ENCODE measurements at places on chromosomes 11 and 22.

- DNase-seq: no peak
Observed at GRCh38 chr22:50092342-50092741, 2.5 kb downstream of the MOV10L1 start.

GRCh38 chr11:47842749-47843148 lies 5.4 kb downstream of the NUP160 start:
- no peak for DNase-seq

DNA sequence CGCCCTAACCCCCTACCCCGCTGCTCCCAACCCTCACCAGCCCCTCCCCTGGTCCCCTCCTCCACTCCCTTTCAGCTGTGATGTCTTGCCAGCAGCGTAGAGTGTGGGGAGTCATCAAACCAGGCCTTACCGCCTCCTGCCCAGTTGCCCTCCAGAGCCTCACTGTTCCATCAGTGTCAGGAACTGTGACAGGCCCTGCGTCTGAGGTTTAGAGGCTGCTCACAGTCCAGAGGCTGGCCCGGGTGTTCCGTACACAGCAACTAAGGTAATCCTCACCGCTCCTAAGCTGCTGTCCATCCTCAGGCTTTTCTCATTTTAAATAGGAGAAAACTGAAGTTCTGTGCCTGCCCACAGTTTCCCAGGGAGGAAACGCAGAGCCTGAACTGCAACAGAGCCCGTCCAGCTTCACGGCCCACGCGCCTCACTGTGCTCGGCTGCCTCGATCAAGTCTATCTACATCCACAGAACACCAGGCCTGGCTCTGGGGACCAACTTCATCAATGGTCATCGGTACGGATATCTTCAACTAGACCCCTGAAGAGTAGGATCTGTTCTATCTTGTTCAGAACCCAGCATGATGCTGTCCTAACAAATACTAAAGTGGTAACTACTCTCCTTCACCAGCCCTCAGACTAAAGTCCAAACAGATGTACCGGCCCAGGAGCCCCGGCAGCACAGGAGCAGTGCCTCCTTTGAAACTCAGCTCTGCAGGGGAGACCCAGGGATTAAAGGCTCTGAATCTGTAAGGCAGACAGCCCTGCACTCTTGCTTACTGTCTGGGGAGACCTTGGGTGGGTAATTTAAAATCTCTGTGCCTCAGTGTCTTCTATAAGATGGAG lies 10.3 kb downstream of the VPS37C start:
- no peak for DNase-seq

GRCh38 chr11:115924744-115925567 lies 420.7 kb upstream of the CADM1 start:
- DNase-seq: no peak

GRCh38 chr22:17114898-17115235 lies 6.3 kb downstream of the TMEM121B start:
- no peak for DNase-seq

- DNase-seq: no peak
Observed at GRCh38 chr22:26990503-26991189, 333.3 kb downstream of the MIAT start.

- DNase-seq: no peak
Observed at GRCh38 chr11:2269601-2270321, 627 bp downstream of the ASCL2 start.

DNA sequence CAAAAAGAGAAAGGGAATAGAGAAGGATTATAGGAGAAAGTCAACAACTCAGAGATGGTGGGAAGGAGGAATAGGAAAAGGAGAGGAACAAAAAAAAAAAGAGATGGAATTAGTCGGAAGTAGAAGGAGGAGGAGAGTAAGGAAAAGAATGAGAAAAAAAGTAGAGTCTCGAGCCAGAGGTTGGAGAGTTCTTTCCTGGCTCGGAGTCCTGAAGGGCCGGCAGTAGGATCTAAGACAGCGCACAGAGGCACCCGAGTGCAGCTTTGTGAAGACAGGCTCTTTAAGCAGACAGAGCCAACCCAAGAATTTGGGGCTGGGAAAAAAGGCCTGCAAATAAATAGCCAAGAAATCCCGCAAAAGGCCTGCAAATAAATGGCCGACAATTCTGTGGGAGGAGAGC lies 170.4 kb upstream of the CCDC90B start:
- no peak for DNase-seq

- no peak for DNase-seq
Observed at GRCh38 chr11:57126766-57127400, 54.9 kb upstream of the LRRC55 start.

- no peak for DNase-seq
Observed at GRCh38 chr11:75655605-75656004, 13.2 kb downstream of the MAP6 start.

GRCh38 chr11:82216927-82217570 lies 516.6 kb downstream of the FAM181B start:
- no peak for DNase-seq

DNA sequence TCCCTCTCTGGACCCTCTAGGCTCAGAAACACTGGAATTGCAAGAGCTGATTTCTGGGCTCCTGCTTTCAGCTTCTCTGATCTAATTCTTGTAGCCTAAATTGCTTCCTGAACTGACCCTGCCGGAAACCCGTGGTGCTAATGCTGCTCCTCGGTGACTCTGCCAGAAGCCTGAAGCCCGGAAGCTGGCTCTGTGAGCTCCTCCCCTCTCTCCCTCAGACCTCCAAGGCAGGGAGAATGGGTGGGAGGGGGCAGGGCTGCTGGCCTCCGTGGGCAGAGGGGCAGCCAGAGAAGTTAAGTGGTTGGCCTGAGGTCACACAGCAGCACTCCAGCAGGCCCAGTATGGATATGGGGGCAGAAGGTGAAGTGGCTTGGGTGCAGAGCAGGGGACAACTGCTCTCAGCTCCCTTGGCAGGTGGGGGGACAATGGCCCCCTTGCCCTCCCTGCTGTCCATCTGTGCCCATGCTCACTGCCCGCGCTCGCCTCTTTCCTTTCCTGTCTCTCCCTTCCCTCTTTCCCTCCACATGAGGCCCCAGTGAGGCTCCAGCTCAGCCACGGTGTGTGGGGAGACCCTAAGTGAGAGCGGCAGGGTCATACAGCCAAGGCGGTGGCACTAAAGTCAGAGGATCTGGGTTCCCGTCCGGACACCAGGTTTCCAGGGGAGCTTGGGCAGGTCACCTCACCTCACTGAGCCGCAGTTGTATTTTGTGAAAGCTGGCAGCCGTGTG lies 16.2 kb downstream of the CAPN5 start:
- no peak for DNase-seq

DNA sequence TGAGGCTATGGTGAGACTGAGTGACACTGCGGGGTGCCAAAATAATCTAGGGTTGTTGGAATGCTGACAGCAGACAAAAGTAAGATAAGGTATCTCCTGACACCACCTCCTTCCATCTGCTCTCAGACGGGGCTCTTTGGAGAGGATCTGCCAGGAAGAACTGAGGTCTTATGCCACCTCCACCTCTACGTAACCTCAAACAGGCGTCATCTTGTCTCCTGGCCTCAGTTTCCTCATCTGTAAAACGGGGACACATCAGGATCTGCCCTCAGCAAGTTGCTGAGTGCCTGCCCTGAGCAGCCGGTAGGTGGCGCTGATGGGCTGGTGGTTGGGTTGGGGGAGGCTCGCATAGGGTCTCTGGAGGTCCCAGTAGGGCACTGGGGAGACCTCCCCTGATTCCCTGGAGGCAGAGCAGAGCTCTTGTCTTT lies 1.7 kb upstream of the MYEOV start:
- no peak for DNase-seq

- no peak for DNase-seq
Observed at GRCh38 chr11:124307093-124307492, 6.7 kb downstream of the OR8D1 start.

DNA sequence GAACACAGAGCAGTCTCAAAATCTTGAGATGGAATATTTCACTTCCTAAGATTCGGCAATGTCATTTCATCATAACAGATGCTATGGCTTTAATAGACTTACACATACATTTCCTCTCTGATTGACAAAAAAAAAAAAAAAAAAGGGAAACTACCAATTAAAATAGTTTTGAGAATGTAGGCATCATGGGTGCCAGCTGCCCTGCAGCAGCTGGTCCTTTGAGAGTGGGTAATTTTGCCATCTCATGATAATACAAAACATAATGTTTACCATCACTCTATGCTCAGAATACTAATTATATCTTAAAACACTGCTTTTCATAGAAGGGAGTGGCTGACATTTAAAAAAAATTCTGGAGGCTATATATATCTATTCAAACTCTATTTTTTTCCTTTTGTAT lies 775.6 kb upstream of the CCDC90B start:
- DNase-seq: no peak

GRCh38 chr22:43946384-43946667 lies 8.9 kb upstream of the SAMM50 start:
- DNase-seq: no peak

- DNase-seq: no peak
Observed at GRCh38 chr11:117792992-117793391, 4.0 kb downstream of the DSCAML1 start.

DNA sequence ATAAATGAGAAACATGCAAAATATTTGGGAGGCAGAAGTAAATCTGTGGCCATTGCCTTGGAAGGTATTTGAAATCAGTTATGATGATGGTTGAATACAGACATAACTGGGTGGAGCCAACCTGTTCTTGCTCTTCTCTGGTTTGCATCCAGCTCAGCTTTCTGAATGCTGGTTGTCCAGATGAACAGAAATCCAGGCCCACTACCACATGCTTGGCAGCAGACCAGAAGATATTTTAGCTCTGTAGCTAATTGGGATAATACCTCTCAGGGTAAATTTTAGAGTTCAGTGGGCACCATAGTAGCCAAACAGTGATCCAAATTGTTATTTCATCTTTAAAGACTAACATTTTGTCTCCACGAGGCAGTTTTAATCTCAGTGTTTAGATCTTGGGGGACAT lies 308.3 kb downstream of the RAB38 start:
- no peak for DNase-seq

DNA sequence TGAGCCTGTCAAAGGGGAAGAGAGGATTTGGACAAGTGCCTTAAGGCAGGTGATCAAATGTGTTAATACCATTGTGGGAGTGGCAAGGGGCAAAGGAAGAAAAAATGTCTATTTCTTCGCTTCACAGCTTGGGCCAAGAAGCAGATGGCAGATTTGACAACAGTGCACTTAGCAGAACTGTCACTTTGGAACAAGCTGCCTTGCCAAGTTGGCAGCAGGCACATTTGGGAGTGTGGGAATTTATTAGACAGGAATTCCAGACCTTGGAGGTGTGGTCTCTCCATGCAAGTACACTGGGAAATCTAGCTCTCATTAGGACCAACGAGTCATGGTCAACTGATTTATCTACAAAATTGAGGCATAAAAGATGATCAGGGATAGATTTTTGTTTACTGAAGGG lies 265.1 kb downstream of the NELL1 start:
- no peak for DNase-seq

DNA sequence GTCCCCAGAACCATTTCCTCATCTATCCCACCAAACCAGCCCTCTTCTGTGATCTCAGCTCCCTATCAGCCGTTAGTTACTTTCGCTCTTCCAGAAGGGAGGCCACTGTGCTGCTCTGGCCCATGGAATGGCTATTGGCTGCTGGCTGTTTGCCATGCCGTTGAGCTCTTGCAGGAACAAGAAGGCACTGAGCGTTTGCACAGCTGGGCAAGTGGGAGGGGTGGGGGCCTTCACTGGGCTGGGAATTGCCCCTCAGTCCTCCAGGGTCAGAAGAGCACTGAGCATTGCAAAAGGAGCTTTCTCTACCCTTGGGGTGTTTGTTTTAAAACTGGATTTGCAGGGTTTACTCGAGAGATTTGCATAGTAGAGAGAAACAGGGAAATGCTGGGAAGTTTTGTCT lies 129.0 kb upstream of the PARVA start:
- no peak for DNase-seq

- no peak for DNase-seq
Observed at GRCh38 chr22:20436768-20437612, 635 bp downstream of the SCARF2 start.

GRCh38 chr11:65180877-65181568 lies 705 bp upstream of the CAPN1 start:
- DNase-seq: no peak

GRCh38 chr11:109794501-109794900 lies 298.7 kb upstream of the ZC3H12C start:
- DNase-seq: no peak

DNA sequence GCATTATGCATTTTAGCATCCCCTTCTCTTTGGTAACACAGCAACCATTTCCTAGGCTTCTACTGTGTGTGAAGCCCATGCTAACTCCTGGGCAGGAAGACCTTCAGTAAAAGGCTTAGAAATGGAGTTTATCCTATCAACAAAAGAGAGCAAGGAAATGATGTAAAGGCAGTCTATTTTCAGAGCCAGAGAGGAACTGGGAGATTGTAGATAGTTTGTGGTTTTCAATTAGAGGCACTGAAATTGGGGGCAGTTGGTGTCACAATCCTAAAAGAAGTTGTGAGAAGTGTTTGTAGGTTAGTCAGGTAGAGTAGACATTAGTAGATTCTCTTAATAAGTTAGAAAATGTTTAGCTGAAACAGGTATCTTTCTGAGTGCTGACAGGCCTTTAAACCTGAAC lies 7.1 kb downstream of the ACAD8 start:
- DNase-seq: no peak

DNA sequence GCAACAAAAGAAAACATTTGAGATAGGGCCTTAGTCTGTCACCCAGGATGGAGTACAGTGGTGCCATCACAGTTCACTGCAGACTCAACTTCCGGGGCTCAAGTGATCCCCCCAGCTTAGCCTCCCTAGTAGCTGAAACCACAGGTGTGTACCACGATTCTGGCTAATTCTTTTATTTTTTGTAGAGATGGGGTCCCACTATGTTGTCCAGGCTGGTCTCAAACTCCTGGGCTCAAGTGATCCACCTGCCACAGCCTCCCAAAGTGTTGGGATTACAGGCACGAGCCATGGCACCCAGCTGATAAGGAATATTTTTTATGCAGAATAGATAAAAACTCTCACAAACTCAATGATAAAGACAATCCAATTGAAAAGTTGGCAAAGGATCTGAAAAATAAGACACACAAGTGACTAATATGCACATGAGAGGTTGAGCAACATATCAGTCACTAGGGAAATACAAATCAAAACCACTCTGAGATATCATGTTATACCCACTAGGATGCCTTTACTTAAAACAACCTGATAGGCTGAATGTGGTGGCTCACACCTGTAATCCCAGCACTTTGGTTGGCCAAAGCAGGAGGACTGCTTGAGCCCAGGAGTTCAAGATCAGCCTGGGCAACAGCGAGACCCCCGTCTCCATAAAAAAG lies 33.9 kb upstream of the CLTCL1 start:
- no peak for DNase-seq

DNA sequence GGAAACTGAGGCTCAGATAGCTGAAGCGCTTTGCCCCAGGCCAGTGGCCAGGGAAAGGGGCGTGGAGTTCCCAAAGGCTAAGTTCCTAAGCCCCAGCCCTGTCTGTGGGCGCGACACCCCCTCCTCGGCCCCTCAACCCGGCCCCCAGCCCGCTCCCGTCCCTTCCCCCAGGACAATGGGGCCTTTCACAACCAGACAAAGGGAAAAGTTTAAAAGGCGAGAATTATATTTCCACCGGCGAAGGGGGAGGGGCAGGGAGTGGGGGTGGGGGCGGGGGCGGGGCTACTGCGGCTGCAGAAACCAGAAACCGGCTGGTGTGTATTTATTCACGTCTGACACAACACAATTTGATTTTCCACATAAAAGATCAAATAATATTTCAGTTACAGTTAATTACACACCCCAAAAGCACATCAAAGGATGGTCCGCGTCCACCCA lies 192.1 kb downstream of the MN1 start:
- no peak for DNase-seq

Measured in stimulated activated CD8-positive, alpha-beta memory T cell treated with anti-CD3 and anti-CD28 coated beads, Interleukin-15, amount 100 ng/mL, for 4 hours (primary cell).